ENCODE measurements at places on chromosomes 6 and 20. TPM values are rescaled to one million over a fixed set of nuclear protein-coding genes. Genes with fewer than 3 reads are reported as not detected.

GRCh38 chr20:51092338-51092737, 69.4 kb upstream of the KCNG1 start:
- DNase-seq = no peak

- DNase-seq = no peak
Observed at GRCh38 chr6:160455081-160455480, 106.9 kb downstream of the SLC22A3 start.

- DNase-seq = no peak
Observed at GRCh38 chr20:31836853-31837608, 8.4 kb downstream of the FOXS1 start.

DNA sequence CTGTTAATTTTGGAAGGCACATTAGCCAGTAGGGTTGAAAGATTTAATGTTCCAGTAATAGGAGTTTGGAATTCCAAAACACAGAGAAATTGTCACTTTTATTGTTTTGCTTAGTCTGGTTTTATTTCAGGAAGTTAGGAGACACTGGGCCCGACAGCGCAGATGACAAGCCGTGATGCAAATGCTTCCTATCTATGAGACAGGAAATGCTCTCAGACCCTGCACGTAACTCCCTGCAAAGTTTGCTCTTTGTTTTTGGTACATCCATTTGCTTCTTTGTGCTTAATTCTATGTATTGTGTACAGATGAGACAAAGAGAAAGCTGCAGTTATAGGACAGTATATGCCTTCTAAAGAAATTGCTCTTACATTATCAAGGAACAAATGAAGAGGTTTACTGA, 201.6 kb upstream of the SGK1 start:
- DNase-seq = no peak

- no peak for DNase-seq
Observed at GRCh38 chr6:85418059-85418458, 31.8 kb upstream of the NT5E start.

DNA sequence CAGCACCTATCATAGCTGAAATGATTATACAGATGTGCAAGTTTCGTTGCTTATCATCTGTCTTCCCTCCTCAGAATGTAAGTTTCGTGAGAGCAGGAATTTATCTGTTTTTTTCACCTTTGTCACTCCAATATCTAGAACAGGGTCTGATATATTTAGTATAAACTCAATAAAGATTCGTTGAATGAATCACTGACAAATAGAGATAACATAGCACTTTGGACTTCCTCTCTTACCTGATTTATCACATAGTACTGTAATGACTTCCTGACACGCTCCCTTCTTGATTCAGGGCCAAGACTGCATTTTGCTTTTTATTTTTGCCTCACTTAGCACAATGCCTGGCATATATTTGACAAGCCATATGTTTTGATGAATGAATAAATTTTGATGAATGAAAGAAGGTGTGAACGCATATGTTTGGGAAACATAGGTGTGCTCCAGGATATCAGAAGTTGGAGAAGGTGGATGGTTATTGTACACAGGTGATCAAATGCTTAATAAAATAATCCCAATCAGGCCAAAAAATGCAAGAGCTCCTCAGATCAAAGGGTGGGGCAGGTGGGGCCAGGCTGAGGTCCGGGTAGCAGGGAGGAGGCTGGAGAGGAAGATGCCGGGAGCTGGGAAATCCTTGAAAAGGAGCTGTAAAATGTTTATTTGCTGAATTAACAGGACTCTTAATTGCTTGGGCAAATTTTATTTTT, 33.0 kb downstream of the PIM1 start:
- DNase-seq = no peak

DNA sequence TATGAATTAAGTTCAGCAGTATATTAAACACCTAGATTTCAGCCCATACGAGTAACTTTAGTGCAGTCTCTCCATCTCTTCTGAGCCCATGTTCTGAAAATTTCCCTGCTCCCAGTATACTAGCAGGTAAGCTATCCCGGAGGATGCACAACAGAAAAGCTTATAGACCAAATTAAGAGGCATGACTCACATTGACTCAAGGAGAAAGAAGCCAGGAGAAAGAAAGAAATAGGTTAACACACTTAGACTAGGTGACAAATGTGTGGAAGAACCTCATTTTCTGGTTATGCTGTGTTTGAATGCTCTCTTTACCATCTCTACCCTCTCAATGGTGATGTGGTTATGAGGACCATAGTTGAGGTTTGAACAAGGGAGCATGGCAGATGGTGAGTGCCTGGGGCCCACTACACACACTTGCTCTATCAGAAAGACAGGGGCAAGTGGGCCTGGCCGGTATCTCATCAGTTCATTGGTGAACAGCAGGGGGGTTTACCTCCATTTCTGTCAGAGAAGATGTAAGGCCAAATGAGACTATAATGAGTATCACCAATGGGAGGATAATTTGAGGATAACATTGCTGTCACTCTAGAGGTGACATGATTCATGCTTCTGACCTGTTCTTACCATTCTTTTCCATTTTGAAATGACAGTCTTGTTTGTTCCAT, 902.3 kb upstream of the FLRT3 start:
- DNase-seq = no peak

- no peak for DNase-seq
Observed at GRCh38 chr6:54784011-54784410, 62.6 kb upstream of the FAM83B start.

DNA sequence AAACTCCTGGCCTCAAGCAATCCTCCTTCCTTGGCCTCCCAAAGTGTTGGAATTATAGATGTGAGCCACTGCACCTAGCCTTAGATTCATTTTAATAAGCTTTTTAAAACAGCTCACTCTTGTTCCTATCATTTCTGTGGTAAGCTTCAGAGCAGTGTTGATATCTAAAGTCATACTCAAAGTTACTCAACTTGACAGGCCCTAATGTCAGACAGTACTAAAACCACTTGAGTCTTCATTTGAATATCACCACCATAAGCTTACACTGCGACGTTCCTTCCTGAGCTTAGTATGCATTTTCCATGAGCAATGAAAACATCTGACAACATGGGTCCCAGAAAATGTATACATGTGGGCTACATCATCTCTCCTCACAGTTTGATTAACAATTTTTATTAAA, 6.0 kb downstream of the FUCA2 start:
- no peak for DNase-seq

DNA sequence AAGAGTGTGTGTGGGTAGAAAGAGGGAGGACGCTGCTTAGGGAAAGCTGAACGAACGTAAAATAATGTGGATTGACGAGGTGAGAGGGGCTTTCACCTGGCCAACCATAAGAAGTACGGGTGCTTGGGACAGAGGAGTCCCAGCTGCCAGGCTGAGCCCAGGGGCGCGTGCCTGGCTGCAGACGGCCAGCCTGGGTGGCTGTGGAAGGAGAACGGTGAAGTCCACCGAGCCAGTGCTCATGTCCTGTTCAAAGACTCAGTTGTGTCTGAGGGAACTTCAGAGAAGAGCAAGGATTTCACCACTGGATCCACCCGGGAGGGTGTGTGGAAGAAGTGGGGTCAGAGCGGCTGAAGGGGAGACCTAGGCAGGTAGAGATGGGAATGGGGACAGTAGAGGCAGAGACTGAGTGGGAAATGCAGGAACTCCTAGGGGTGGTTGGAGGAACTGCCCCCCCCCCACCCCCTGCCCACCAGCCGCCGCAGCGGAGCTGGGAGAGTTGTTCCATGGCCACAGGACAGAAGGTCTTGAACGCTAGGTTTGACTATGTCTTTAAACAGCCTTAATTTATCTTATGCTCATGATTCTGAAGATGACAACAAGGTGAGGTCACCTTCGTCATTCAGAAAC, 68.1 kb upstream of the TBXT start:
- no peak for DNase-seq

- no peak for DNase-seq
Observed at GRCh38 chr6:3294921-3295871, 36.4 kb downstream of the PSMG4 start.

DNA sequence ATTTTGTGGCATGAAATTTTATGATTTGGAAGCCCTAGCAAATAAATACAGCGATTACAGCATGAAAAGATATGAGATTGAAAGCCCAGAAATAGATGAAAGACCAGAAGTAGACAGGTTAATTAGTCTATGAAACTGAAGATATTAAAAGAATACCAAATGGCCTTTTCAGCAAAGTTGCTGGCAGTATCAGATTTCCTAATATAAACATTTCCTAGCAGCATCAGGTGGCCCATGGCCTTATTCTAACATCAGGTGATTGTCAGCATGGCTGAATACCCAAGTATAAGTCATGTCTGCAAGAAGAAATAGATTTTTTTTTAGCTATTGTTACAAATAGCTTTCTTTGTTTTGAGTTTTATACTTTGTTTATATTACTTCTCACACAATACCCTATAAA, 93.2 kb downstream of the CLVS2 start:
- DNase-seq = no peak

- no peak for DNase-seq
Observed at GRCh38 chr6:19845266-19846041, 8.3 kb downstream of the ID4 start.

GRCh38 chr6:108236791-108237190, 24.0 kb downstream of the SNX3 start:
- no peak for DNase-seq

- no peak for DNase-seq
Observed at GRCh38 chr6:56959094-56959493, 4.2 kb downstream of the BEND6 start.

The SCUBE3 gene
- not detected for polyA plus RNA-seq

The VSX1 gene
- polyA plus RNA-seq = not detected

The ZC2HC1B gene
- polyA plus RNA-seq = not detected

The METTL24 gene
- not detected for polyA plus RNA-seq

The LTA gene
- not detected for polyA plus RNA-seq

The RWDD2A gene
- polyA plus RNA-seq = 1.8 TPM

The OR2H1 gene
- not detected for polyA plus RNA-seq

The ADGB gene
- not detected for polyA plus RNA-seq

The FBXL4 gene
- 5.8 TPM for polyA plus RNA-seq

The GNMT gene
- polyA plus RNA-seq = not detected

The MROH8 gene
- 1.2 TPM for polyA plus RNA-seq

The GPSM3 gene
- 32.2 TPM for polyA plus RNA-seq

The MYBL2 gene
- polyA plus RNA-seq = 80.2 TPM

The TCF21 gene
- not detected for polyA plus RNA-seq

The PAK1IP1 gene
- polyA plus RNA-seq = 64.4 TPM
